Hepatic stellate cell (primary cell): ENCODE measurements at places on chromosomes 11 and 22.
A peak's percentile ranks its signal among the peaks of the same experiment; 100 is the strongest.

DNA sequence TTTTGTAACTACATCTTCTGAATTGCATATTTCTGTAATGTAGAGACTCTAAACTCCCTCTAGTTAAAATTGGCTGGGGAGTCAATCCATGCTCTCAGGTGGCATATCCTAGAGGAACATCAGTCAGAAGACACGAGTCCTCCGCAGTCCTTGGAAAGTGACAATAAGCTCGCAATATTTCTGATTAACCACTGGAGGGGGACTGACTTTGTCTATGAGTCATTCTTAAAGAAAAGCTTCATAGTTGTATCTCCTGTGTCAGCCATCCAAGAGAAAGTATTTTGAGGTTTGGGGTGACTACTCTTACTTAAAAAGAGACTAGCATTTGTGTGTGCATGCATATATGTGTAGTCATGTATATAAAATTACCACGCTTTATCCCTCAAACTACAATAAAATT is 60.2 kb downstream of the SLN start:
- no peak for DNase-seq

DNA sequence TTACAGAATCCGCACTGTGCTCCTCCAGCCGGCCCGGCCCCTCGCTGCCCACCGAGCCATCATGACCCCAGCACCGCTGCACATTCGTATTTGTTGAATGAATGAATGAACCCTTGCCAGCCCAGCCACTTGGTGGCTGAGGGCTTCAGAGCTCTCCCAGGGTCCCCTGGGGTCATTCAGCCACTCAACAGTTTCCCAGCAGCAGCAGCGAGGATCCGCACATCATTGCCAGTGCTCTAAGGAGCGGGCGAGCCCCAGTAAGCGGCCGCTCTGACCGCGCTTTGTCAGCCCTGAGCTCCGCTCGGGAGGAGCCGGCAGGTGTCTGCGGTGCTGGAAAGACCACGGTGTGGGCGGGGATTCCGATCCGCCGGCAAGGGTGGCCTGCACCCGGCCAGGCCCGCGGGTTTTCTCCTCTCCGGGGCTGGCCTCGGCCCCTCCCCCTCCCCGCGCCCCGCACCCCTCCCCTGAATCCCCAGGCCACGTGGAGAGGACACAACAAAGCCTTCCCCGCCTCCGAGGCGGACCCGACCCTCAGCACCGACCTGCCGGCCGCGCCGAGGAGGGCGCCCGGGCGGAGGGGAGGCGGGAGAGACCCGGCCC is 563 bp downstream of the BID start:
- DNase-seq = peak; percentile 70

DNA sequence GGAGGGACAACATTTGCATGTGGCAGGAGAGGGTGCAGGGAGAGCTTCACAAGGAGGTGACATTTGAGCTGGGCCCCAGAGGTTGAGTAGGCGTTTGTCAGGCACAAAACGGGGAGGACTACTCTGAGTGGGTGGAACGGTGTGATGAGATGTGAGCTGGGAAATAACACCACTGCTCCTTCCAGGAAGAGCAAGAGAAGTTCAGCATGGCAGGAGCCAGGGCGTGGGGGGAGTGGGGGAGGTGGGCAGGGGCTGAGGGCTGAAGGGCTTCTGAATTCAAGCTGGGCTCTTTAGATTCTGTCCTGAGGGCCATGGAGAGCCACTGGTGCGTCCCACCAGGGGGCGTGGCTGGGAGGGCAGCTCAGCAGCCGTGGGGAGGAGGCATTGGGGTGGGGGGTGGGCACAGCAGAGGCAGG is 54.2 kb downstream of the OTOG start:
- DNase-seq = no peak

DNA sequence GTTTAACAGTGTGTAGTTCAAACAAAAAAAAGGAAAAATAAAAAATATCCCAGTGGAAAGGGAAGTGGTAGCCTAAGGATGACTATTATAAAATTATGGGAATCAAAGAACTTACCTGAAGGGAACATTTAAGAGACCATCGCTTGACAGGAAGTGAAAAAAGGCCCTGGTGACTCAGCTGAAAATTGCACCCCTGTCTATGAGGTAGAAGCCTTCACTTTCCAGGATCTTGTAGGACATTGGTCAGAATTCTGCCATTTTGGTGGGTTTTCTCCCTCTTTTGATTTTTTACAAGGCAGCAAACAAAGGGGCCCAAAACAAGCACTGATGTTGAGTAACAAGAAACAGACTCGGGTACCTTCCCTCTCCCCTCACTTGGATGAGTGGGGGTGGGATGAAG is 15.6 kb downstream of the DDX17 start:
- no peak for DNase-seq

- DNase-seq = peak; percentile 70
Measured at GRCh38 chr22:19663286-19663815, 51.0 kb upstream of the SEPTIN5 start.

GRCh38 chr11:47435687-47436086 is 9.4 kb upstream of the PSMC3 start:
- DNase-seq = no peak

GRCh38 chr11:70243912-70244652 is 26.4 kb upstream of the PPFIA1 start:
- DNase-seq = peak; percentile 83

DNA sequence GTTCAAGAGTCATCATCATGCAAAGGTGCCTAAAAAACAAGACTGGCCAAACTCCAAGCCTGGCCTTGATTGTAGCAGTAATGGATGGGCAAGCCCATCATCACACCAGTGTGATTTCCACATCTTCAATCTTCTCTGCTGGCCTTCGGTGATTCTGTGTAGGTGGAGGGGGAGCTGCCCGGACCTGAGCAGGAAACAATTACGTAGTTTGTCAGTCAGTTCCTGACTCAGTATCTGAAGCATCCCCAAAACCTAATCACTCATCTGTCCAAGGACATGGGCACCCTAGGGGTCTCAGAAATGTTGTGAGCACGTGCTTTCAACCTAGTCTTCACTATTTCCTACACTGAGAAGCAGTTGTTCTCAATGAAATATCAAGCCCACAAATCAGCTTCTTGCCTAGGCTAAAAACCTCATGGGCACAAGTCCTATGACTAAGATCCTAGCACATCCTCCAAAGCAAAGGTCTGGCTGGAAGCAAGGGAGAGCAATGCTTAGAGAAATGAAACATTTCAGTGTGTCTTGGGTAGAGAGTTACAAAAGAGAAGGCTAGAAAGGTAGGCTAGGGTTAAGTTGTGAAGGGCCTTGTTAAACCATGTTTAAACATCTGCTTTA is 24.6 kb downstream of the ATG16L2 start:
- DNase-seq = no peak

- no peak for DNase-seq
Measured at GRCh38 chr11:117017456-117017855, 80.8 kb downstream of the SIK3 start.

DNA sequence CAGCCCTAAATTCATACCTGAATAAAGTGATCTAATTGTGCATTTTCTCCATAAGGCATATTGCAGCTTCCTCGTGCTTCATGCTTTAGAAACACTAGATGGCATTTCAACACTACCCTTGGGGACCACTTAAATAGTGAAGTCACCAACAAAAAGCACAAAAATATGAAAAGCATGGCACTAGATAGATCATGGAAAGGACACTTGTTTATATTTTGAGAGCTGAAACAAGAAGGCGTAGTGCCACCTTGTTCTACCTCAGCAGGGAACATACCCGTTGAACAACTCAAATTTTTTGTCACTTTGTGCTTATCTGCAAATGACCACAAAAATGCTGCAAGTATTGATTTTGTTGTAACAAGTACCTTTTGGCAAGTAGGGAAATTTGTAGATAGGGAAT is 8.6 kb downstream of the TBCEL start:
- no peak for DNase-seq

DNA sequence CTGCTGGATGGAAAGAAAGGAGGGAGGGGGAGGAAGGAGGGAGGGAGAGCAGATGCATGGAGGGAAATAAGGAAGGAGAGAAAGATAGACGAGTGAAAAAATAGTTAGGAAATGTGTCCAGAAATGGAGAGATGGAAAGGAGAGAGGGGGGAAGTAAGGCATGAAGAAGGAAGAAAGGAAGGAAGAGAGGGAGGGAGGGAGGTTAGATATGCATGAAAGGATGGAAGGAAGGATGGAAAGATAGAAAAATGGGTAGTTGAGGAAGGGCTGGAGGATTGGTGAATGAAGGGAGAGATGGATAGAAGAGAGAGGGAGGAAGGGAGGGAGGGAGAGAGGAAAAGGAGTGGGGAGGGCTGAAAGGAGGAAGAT is 19.6 kb downstream of the LINC01488 start:
- DNase-seq = no peak

DNA sequence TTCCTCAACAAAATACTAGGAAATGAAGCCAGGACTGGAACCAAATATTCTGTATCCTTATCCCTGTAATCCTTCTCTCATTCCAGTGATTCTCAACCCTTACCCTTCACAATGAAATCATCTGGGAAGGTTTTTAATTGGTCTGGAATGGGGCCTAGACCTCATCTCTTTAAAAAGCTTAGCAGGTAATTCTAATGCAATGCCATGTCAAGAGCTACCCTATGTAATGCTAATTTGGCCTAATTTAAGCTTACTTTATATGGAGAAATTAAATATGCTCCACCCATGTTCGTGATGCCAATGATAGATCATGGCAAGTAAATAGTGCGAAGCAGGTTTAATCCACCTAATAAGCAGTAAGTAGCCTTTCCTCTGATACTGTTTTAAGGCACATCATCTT is 101.7 kb downstream of the SGSM3 start:
- no peak for DNase-seq

- DNase-seq = no peak
Measured at GRCh38 chr11:110431674-110432073, 1.9 kb downstream of the FDX1 start.

- DNase-seq = no peak
Measured at GRCh38 chr11:10107497-10107896, 186.5 kb downstream of the SBF2 start.

GRCh38 chr22:37334859-37335805 is 52.8 kb downstream of the CYTH4 start:
- DNase-seq = no peak

DNA sequence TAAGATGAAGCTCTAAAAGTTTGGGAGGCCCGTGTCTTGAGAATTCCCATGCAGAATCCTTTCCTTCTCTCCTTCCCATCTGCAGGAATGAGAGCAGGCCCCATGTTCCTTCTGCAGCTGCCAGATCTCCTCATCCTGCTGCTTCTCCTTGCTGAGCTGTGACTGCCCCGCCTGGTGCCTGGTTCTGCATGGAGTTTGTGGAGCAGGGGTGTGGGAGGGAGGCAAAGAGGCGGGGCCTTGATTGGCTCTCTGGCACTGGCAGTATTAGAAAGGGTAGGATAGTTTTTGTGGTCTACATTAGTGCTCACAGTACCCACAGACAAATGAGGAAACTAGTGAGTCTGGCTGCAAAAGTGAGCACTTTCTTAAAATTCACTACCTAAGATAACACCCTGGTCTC is 91.1 kb upstream of the CLPB start:
- DNase-seq = no peak

GRCh38 chr11:84855508-84856245 is 771.5 kb downstream of the DLG2 start:
- DNase-seq = peak; percentile 11

- DNase-seq = no peak
Measured at GRCh38 chr11:1302041-1302460, 7.4 kb downstream of the TOLLIP start.

DNA sequence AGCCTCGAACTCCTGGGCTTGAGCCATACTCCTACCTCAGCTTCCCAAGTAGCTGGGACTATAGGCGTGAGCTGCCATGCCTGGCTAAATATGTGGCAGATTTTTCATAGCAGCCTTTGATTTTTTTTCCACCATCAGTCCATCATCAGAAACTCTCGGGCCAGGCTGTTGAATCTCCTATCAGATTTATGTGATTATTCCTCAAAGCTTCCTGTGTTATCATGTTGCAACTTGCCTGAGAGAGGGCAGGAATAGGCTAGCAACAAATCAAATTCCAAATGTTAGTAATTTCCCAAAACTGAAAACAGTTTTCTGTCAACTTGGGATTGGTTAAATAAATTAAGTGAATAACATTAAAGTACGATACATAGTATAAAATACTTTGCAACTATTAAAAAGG is 3.4 kb downstream of the LRRC51 start:
- DNase-seq = no peak

GRCh38 chr11:34643311-34643710 is 22.4 kb downstream of the EHF start:
- no peak for DNase-seq

GRCh38 chr11:8372641-8373381 is 109.1 kb upstream of the LMO1 start:
- DNase-seq = no peak

DNA sequence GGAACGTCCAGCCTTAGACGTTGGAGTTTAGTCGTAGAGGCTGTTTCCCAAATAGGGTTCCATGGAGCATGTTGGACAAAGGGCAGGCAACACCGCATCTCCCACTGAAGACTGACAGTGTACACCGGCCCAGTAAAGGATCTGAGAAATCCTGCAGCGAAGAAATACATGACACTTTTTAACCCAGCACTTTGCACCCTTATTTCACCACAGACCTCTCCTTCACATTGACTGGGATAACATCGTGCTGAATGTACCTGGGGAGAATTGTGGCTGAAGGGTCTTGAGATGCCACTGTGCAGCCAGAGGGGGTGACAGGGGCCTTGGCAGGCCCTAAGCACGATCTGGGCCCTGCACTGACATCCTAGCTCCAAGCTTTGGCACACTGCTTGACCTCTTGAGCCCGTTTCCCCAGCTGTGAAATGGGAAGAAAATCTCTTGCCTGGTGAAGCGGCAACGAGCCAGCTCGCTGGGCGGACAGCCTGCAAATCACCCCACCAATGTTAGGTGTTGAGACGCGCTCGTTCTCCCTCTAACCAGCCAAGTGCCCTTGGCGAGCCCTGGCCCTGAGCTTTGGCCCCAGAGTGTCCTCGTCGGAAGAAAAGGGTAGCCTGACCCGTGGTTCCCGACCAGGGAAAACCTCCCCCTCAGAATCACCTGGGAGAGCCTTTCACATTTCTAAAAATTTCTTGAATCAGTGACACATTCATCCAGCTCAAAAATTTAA is 13.4 kb downstream of the CD5 start:
- no peak for DNase-seq

DNA sequence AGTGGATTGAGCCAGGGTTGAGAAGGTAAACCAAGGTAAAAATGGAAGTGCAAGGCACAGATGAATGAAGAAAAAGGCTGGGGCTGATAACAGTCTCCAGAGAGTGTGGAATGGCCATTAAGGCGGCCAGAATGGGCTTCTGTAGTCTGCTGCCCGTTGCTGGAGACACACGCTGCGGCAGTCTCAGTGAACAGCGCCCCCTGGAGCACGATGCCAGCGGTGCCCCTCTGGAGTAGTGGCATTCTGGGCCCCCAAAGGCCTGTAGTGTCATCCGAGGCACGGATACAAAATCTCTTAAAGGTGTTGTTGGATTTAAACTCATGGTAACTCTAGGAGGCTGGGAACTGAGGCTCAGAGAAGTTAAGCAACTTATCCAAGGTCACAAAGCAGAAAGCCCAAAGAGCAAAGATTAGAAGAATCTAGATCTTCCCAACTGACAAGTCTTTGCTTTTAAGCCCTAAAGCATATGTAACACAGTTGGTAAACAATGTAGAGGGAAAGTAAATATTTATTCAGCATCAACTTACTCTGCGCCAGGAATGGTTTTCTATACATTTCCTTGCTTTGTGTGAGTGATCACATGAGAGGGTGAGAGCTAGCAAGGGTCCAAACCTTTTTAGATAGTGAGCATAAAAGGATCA is 18.2 kb downstream of the KCNJ1 start:
- DNase-seq = peak; percentile 29
